Bone marrow (tissue), 2 donors: ENCODE measurements at places on chromosomes 2 and 18.

GRCh38 chr2:98087447-98088020 lies 567 bp downstream of the VWA3B start:
- no peak for DNase-seq

DNA sequence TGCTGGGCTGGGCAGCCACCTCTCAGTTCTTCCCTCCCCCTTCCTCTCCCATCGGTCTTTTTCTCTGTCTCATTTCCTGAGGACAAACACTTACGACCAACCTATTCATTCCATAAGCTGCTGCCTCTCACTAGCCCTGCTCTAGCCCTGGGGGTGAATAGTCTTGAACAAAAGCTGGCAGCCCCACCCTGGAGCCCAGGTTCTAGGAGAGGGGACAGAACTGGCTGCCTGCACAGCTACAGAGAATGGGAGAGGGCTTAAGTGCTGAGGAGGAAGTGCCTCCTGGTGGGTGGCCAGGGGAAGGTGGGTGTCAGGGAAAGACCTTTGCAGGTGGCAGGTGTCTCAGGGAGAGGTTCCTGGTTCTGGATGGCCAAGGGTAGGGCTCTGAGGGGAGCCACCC lies 22.8 kb downstream of the ANO7 start:
- no peak for DNase-seq

GRCh38 chr2:68560545-68560944 lies 82.8 kb upstream of the PROKR1 start:
- no peak for DNase-seq

- no peak for DNase-seq
Measured at GRCh38 chr2:18311420-18312195, 248.8 kb downstream of the RDH14 start.

GRCh38 chr2:121092095-121092494 lies 192.9 kb downstream of the TFCP2L1 start:
- DNase-seq: no peak

DNA sequence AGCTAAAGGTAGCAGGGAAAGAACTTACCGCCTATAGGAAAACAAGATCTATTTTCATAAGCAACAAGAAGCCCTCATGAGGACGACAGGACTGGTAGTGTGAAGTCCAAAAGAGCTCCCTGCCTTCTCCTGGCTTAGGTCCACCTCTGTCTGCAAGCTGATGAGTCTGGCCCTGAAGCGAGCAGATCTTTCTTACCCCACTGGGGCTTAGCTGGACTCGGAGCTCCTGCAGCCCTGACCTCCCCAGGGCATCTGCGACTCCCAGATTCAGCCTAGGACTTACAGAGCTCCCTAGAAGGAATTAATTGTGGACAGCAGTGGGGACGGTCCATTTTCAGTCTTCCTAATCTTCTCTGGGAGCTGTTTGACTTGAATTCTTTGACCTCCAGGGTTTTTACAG lies 53.7 kb downstream of the MCFD2 start:
- DNase-seq: no peak

- no peak for DNase-seq
Measured at GRCh38 chr18:47601581-47602272, 328.7 kb downstream of the SMAD2 start.

- no peak for DNase-seq
Measured at GRCh38 chr2:69725706-69726360, 16.1 kb upstream of the ANXA4 start.

- DNase-seq: no peak
Measured at GRCh38 chr2:196586511-196586991, 53.0 kb upstream of the CCDC150 start.

- DNase-seq: no peak
Measured at GRCh38 chr18:49486606-49486952, 455 bp downstream of the C18orf32 start.

DNA sequence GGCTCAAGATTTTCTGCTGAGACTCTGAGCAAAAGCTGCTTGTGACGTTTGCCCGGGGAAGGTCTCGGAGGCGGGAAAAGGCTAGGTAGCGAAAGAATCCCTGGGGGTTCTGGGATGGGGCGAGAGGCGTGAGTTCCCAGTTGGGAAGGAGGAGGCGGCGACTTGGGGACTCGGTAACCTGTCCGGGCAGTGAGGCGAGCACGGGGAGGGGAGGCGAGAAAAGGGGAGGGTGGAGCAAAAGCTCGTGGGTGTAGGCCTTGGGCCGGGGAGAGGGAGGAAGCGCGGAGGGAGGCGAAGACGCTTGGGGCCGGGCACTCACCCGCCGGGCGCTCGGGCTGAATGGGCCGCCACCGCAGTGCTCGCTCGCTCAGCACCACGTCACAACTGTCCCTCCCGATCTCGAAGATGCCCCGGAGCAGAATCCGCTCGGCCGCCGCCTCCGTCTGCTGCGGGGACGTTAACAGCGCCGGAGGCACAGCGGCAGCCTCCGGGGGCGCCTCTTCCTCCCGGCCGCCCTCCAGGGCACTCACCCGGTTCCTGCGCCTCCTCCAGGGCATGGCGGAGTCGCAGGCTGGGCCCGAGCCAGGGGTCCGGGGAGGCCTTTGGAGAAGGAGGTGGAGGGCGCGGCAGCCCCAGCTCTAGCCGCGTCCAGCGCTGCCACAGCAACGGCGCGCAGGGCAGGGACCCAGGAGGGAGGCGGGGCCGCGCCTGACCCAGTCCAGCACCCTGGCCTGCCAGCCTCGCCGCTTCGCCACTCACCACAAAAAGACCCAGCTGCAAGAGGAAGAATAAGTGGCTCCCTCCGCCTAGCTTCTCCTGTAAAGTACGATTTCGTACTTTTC lies at the start of gene CERKL:
TSS of gene CERKL (minus strand) at position 656 of the 842 bp plus-strand sequence. CDS start at position 557, 99 bp downstream.
- DNase-seq: no peak

DNA sequence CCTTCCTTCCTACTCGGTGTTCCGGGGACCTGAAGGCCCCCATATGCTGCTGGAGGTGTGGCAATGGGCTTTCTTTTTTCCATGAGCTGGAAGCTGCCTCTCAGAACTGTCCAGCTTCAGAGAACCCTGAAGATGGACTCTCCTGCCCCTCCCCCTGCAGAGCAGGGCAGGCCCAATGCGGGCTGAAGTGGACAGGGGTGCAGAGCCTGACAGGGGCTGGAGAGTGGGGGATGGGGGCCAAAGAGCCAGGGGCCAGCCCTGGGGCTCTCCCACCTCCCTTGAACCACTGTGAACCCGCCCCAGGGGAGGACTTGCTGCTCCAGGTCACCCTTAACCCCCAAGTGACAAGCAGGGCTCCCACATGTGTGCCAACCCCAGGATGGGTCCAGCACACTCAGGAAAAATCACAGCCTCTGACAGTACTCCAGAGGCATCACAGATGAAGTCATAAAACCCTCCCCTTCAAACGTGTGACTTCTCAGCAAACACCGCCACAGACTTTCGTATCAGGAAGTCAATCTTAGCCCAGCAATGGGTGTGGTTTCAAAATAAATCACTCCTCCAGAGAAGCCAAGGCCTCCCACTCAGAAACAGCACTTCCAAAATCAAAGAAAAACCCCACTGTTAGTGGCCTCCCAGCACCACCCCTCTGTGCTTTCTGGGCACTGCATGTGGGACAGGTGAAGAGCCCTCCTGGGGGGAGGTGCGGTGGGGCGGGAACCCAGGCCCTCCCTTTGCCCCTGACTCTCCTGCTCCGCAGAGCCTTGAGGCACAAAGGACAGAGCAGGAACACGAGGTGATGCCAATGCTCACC lies 135.8 kb downstream of the HDAC4 start:
- peak; percentile 61 for DNase-seq

DNA sequence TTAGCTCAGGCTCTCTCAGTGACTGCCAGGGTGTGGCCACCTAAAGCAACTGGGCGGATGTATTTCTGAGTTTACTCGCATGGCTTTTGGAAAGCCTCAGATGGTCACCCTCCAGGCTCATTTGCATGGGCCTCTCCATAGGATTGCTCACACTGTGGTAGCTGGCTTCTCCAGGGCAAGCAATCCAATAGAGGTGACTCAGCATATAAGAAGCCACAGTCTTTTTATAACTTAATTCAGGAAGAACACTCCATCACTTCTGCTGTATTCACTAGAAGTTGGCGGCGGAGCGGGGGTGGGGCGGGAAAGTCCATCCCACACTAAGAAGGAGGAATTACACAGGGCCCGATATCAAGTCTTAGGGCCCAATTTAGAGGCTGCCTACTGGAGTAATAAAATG lies 3.6 kb upstream of the DOK6 start:
- no peak for DNase-seq

DNA sequence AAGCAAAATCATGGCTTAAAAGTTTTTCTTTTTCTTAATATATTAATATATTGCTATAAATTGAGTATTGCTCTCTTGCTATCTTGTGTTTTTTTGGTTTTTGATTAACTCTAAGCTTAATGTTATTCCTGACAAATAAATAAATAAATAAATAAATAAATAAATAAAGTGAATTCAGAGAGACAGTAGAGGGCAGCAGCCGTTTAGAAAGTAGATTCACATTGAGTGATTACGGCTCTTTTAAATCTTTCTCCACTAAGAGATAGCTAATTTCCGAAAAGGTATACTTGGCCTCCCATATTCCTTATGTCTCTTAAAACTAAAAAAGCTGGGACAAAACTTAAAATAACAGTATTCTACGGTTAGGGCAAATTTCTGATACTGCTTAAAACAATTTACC lies 34.3 kb downstream of the MSH2 start:
- no peak for DNase-seq

- peak; percentile 66 for DNase-seq
Measured at GRCh38 chr2:182715121-182715891, 751 bp upstream of the DNAJC10 start.

- no peak for DNase-seq
Measured at GRCh38 chr2:208358758-208359631, 47.6 kb upstream of the PTH2R start.

- no peak for DNase-seq
Measured at GRCh38 chr2:84896567-84896966, 8.9 kb upstream of the TMSB10 start.

GRCh38 chr2:241498115-241499070 lies 10.0 kb downstream of the STK25 start:
- no peak for DNase-seq

DNA sequence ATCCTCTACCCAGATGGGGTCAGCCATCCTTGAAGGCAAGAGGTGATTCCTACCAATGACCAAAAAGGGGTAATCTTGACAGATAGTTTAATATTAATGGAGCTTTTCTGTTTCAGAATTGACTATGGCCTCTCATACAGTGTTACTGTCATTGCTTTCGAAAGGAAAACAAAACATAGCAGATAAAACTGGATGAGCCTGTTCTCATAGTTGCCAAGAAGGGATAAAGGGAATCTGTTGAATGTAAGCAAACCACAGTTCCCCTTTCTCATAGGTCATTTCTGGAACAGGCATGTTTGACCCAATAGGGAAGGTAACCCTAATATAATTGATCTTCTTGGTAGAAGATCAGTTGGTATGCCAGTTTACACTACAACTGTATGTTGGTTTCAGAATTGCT lies 1.6 kb downstream of the RAB27B start:
- DNase-seq: no peak

- no peak for DNase-seq
Measured at GRCh38 chr2:24115057-24115456, 8.1 kb downstream of the PFN4 start.

GRCh38 chr2:109523121-109523520 lies 90.6 kb downstream of the SEPTIN10 start:
- DNase-seq: no peak

DNA sequence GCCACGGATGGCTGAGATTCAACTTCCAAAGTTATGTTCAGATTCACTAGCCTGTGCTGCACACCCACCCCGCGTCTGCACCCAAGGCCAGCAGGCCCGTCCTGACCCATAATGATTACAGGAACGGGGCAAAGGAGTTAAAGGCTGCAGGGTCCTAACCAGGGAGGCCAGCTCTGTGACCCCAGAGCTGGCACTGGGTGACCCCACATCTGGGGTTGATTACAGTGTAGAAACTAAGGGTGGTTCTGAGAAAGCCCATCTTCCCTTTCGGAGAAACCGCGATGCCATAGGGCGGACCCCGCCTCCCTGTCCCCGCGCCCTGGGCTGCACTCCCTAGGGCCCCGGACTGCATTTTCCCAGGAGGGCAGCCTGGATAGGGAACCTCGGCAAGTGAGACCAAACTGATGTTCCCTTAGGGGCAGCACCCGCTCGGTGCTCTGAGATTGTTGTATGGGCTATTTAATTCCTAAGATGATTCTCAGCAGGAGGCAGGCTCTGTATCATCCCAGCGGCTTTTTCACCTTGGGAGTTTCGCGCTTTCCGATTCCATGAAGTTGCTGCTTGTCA lies 2.2 kb upstream of the GPR148 start:
- no peak for DNase-seq

DNA sequence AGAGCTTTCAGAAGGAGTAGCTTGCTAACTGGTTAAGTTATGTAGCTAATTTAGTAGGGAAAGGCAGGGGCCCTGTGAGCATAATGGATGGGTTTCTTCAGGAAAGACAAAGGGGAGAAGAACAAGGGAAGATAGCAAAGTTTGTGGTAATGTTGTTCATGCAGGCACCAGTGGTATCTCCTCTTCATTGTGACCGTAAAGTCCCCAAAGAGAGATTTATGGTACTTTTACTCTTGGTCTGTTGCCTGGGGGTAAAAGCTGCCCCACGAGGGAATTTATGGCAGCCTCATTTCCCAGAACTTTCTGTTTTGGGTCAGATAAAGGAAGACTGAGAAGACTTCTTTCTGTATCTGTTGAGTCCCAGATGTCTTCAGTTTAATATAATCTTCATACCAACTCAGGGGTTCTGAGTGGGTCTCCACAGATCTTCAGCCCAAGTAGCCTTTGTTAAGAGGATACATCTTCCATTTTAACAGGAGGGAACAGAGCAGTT lies 27.5 kb downstream of the MALT1 start:
- no peak for DNase-seq

GRCh38 chr18:22346401-22346952 lies 71.2 kb downstream of the CTAGE1 start:
- DNase-seq: no peak

- DNase-seq: no peak
Measured at GRCh38 chr2:5977477-5977876, 285.3 kb downstream of the SOX11 start.

DNA sequence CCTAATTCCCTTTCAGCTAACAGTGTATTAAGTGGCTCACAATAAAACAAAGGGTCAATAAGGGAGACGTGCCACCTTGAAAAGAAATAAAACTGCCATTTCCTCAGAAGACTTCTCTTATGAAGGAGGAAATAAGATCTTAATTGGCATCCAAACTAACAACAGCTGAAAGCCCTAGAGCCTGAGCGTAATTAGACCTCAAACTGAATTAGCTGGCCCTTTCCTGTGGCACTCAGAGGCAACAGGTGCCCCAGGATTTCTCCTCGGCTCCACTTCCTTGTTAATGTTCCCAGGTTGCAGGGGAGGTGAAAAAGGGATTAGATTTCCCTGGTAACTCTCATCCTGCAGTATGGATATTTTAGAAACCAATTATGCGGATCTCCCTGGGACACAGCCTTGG lies 804.3 kb downstream of the DCDC2C start:
- DNase-seq: no peak
